ENCODE measurements at places on chromosomes 11 and 22.

DNA sequence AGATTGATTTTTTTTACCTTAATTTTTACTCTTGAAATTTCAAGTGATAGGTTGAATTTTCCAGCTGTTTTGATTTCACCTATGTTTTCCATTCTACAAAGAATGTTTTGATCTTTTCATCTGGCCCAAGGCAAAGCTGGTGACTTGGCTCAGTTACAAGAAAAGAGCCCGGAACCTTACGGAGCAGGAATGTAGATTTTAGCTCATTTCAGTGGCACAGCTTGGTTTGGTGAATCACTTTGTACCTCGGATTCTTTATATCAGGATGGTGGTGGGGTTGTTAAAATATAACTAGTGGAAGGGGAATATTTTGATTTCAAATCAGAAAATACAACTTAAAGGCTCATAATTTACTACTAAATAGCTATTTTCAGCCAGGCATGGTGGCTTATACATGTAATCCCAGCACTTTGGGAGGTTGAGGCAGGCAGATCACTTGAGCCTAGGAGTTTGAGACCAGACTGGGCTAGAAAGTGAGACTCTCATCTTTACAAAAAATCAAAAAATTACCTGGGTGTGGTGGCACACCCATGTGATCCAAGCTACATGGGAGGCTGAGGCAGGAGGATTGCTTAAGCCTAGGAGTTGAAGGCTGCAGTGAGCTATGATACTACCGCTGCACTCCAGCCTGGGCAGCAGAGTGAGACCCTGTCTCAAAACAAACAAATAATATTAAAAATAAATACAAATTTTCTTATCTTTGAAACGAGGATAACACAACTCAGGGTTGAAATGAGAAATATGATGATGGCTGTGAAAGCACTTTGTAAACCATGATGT lies 9.4 kb upstream of the GRIK4 start:
- DNase-seq = no peak

- DNase-seq = no peak
Measured at GRCh38 chr11:72075109-72075508, 5.2 kb downstream of the NUMA1 start.

GRCh38 chr22:48709453-48709852 lies 1118.2 kb downstream of the BRD1 start:
- no peak for DNase-seq

- DNase-seq = no peak
Measured at GRCh38 chr11:79397252-79397651, 43.6 kb downstream of the TENM4 start.

GRCh38 chr22:20133930-20134549 lies 2.4 kb downstream of the ZDHHC8 start:
- DNase-seq = no peak

- DNase-seq = no peak
Measured at GRCh38 chr22:46237453-46238124, 12.5 kb downstream of the CDPF1 start.

Data from urothelium cell line (cell line).